ENCODE measurements at places on chromosomes 1 and 21. TPM values are rescaled to one million over a fixed set of nuclear protein-coding genes. Genes with fewer than 3 reads are reported as not detected.
A peak's percentile ranks its signal among the peaks of the same experiment; 100 is the strongest.

DNA sequence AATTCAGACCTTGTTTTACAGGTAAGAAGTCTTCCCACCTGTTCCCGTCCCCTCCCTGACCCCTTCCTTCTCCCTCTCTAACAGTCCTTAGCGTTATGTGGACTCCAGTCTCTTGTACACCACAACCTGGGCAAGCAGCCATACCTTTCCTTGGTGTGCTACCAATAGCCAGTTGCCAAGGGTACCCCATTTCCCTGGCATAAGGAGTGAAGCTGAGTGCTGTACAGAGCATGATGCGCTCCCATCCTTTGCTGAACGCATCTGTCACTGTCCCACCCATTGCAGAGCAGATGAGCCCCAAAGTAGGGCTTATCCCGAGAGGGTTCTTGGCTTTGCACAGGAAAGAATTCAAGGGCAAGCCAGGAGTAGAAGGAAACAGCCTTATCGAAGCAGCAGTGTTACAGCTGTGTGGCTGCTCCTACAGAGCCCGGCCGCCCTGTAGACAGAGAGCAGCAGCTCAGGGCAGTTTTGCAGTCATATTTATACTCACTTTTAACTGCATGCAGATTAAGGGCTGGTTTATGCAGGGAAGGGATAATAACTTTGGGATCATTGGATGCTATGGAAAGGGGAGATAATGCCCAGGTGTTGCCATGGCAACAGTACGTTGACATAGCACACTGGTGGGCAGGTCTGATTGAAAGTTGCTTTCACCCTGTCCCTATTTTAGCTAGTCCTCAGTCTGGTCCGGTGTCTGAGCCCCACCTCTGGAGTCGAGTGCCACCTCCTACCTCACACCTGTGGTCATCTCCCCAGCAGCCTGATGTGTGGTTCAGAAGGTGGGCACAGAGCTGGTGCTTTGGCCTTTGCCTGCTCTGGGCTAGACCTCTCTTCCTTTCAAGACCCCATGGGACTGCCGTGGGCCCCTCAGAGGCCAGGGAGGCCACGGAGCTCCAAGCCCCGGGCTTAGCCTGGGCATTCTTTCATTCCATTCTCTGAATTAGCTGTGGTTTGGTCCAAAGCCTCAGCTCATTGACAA lies 5.1 kb downstream of the FHAD1 start:
- H3K4me1 ChIP-seq = peaks cover 60% of the 10 kb centered on the region
- peak overlapping the region; percentile 81 for H3K27ac ChIP-seq
- H3K27me3 ChIP-seq = peaks cover 17% of the 10 kb centered on the region
- no peaks in the 10 kb centered on the region for H3K36me3 ChIP-seq

MIXL1 gene
- total RNA-seq = not detected

DNA sequence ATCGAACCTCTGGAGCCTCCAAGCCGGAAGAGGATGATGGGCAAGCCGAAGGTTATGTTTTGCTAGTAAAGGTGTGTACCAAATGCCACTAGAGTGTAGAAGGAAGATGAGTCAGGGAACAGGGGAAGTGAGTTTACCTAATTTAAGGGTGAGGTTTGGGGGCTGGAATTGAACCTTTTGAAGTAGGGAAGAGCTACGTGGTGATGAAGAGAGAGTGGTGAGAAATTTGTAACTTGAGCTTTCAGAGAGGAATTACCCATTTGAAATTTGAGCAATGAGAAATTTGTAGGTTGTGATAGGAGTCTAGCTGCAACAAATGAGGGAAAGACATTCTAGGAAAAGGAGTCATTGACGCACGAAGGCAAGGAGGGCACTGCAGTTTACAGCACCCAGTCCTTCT lies 70.0 kb upstream of the TENT5C start:
- DNase-seq = no peak
- H3K4me1 ChIP-seq = peaks cover 25% of the 10 kb centered on the region
- no peaks in the 10 kb centered on the region for H3K27me3 ChIP-seq
- no peak overlapping the region for H3K4me3 ChIP-seq
- H3K27ac ChIP-seq = no peak overlapping the region

- no peak for DNase-seq
- H3K4me3 ChIP-seq = no peak overlapping the region
- H3K36me3 ChIP-seq = no peaks in the 10 kb centered on the region
Observed at GRCh38 chr1:109243860-109244552, 5.3 kb upstream of the CELSR2 start.

- no peak overlapping the region for H3K4me3 ChIP-seq
- H3K27ac ChIP-seq = no peak overlapping the region
- DNase-seq = no peak
- no peaks in the 10 kb centered on the region for H3K4me1 ChIP-seq
- no peaks in the 10 kb centered on the region for H3K36me3 ChIP-seq
- H3K27me3 ChIP-seq = peaks cover 1% of the 10 kb centered on the region
Observed at GRCh38 chr1:220315070-220315839, 43.0 kb upstream of the RAB3GAP2 start.

DNA sequence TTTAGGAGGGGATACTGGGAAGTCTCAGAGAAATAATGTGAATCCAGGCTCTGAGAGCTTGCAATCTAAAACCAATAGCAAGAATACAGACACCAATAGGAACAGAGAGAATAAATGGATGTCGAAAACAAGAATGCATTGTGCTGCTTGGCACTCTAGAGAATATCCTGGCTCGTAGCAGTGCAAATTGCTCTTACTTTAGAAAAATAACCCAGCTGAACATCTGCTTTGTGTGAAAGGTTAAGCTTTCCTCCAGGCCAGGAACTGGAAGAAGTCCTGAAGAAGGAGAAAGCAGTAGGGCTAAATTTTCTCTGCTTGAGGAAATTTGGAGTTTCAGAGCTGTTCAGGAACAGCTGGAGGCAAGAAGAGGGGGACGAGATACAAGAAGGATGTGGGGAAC lies 382.3 kb downstream of the HHIPL2 start:
- DNase-seq = no peak
- H3K4me3 ChIP-seq = no peak overlapping the region
- peaks cover 3% of the 10 kb centered on the region for H3K27me3 ChIP-seq
- peaks cover 1% of the 10 kb centered on the region for H3K4me1 ChIP-seq
- no peaks in the 10 kb centered on the region for H3K36me3 ChIP-seq

LCA5L gene
- not detected for total RNA-seq

DNA sequence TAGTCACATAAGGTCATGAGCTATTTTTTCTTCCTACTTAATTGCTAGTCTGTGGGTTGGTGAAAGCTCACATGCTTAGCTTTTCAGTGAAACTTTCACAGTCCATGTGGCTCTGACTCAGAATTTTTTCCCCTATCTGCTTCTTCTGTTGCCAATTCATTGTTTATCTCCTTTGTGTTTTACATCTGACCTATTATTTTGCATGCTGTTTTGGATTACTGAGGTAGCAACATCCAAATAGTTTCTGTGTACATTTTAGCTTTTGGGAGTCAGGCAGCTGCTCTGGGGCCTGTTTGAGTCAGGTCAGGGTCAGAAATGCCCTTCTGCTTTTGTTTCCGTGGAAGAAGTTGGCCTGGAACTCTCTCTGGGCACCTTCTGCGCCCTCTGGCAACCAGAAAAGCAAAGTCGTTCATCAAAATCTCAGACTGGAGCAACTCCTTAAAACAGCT lies 40.0 kb downstream of the ROR1 start:
- H3K4me1 ChIP-seq = no peaks in the 10 kb centered on the region
- no peak overlapping the region for H3K27ac ChIP-seq
- H3K36me3 ChIP-seq = no peaks in the 10 kb centered on the region
- H3K4me3 ChIP-seq = no peak overlapping the region
- no peak for DNase-seq
- peaks cover 4% of the 10 kb centered on the region for H3K27me3 ChIP-seq

All from activated CD8-positive, alpha-beta T cell treated with anti-CD3 and anti-CD28 coated beads for 36 hours (primary cell).